ENCODE measurements at places on chromosomes 3 and 15.

- no peak for DNase-seq
Observed at GRCh38 chr15:72306211-72306785, 13.7 kb downstream of the CELF6 start.

- peak; percentile 78 for DNase-seq
Observed at GRCh38 chr3:40524568-40525285, at the start of gene ZNF621. Gene ZNF621 (plus strand): TSS chr3:40524960. CDS start chr3:40525841, 881 bp downstream.

DNA sequence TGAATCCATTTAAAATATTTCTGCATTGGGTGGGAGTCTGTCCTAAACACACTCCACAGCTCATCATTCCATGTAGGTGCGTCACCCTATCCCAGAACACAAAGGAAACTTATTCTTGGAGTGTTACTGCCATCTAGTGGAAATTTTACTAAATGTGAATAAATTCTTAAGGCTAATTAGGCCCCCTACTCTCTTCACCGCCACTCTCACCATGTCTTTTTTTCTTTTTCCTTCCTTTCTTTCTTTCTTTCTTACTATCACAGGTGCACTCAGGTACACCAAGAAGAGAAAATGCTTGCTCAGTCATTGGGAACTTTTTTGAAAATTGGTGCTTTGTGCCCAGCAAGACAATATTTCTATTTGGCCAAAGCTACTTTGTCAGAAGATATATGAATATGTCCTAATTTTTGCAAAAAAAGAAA, 26.4 kb upstream of the ATP8B4 start:
- DNase-seq, result peak; percentile 74

DNA sequence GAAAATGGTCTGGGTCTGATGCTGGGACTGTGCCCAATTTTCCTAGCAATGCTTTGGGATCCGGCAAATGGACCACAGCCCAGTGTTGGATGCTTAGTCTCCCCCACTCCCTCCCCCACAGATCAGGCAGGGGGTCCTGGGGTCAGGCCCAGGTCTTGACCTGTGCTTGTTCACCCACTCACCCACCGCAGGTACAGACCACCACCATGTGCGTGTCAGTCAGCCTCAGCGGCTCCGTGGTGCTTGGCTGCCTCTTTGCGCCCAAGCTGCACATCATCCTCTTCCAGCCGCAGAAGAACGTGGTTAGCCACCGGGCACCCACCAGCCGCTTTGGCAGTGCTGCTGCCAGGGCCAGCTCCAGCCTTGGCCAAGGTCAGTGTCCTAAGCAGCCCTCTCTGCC, 10.6 kb downstream of the GRM2 start:
- no peak for DNase-seq

DNA sequence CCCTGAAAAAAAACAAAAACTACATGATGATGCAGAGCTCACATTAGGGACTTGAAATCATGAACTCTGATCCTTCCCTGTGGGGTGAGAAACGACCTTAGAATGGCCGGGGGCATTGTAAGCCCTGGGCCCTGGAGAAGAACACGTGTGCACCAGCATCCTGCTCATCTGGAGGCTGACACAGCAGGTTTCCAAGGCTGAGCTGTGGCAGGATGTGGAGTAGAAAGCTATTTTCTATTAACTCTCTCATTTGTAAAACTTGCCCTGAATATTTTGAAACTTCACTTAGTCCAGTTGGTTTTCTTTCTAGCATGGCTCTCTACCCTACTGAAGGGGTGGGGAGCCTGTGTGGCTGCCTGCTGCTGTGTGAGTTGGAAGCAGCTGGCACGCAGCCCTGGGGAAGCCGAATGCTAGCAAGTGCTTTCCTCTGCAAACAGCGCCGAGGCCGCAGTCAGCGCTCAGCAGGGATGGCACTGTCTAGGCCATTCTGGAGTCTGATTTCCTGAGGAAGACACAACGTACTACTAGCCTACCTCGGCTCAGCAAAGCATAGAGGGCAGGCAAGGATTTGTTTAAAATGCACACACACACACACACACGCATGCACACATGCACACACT, 58.0 kb downstream of the GABRG3 start:
- DNase-seq, result peak; percentile 82

Data from NCI-H345 (cell line).